GM23248 (cell line): ENCODE measurements at places on chromosomes 1 and 21. TPM values are rescaled to one million over a fixed set of nuclear protein-coding genes. Genes with fewer than 3 reads are reported as not detected.

GRCh38 chr1:204989266-204990058 lies 53.5 kb upstream of the CNTN2 start:
- peak; percentile 86 for DNase-seq

- DNase-seq, result no peak
These were observed 45.8 kb upstream of the PDE9A start for GRCh38 chr21:42607525-42608102.

GRCh38 chr21:31418377-31419001 lies 74.4 kb upstream of the TIAM1 start:
- no peak for DNase-seq

DNA sequence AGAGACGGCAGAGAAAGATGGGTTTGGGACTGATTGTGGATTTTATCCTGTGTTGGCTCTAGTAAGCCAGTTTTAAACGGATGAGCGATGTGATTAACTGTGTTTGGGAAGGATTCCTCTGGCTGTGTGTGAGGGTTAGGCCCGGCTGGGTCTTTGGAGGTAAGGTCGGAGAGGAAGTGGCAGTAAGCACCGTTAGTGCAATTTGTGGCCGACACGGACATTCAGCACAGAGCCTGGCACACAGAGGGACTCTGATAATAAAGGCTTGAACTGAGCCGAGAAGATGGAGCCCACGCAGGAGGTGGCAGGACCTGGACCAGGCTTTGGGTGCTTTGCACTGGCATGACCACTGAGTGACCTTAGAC lies 1.3 kb downstream of the MTFR1L start:
- peak; percentile 15 for DNase-seq

The CFHR2 gene
- total RNA-seq, result not detected in 2 replicates

- DNase-seq, result no peak
These were observed 49.1 kb upstream of the RCOR3 start for GRCh38 chr1:211210052-211210451.

The CADM3 gene
- total RNA-seq, result not detected in 2 replicates

DNA sequence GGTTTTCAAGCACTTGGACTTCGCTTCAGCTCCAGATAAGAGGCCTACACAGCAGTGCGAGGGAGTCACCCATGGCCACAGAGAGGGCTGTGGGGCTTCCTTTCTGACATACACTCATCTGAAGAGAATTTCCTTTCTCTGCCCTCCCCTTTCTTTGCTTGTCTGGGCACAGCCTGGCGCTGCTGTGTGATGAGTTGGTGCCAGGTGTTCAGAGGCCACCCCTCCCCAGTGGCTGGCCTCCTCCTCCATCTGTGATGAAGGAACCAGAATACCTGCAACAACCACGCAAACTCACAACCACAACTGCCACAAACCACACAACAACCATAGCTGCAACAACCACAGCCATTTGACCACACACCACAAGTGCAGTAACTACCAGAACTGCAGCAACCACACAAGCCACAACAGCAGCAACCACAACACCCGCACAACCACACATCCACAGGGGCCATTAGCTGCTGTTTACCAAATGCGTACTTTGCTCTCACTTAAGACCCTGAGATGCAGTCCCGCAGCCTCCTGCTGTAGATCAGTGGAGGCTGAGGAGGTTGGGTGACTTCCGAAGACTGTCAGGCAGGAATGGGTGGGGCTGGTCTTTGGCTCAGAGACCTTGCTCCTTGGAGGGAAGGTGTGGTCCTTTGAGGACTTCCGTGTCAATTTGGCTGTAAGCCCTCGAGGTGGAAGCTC lies 71.1 kb downstream of the IER5 start:
- peak; percentile 46 for DNase-seq

The CFHR5 gene
- not detected in 2 replicates for total RNA-seq

- DNase-seq, result no peak
These were observed 82.9 kb upstream of the ACTL8 start for GRCh38 chr1:17672226-17672625.

- no peak for DNase-seq
These were observed 19.7 kb downstream of the SLC5A9 start for GRCh38 chr1:48242141-48242736.

The NPHS2 gene
- total RNA-seq, result not detected in 2 replicates

DNA sequence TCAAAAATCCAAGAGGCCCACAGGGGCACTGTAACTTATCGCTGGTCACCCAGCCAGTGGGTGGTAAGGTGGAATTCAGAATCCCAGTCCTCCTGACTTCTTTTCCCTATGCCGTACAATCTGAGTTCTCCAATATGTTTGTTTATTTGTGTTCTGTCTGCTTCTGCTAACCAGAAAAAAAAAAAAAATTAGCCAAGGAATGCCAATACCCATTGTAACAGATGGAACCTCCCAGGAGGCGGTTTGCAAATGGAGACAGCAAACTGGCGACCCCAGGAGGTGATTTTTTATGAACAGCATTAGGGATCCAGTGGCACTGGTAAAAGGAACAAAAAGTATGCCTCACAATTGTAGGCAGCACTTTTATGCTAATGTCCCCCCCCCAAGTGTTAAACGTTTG lies 189.0 kb upstream of the FGGY start:
- no peak for DNase-seq

GRCh38 chr1:10671090-10671489 lies 125.4 kb downstream of the CASZ1 start:
- DNase-seq, result no peak

DNA sequence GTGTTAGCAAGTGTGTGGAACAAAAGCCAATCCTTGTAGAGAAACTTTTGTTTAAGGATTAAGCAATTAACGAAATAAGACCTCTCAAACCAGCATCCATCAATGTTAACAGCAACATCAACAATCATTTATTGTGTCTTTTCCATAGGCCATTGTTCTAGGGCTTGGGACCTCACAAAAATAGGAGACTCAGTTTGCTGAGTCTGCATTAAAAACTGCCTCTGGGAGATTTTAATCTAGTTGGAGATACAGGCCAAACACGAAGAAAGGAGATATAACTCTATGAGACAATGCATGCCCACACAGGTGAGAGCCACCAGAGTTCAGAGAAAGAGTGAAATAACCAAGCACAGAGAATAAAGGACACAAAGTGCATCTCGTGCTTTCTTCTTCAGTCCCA lies 14.4 kb upstream of the SELP start:
- no peak for DNase-seq

GRCh38 chr1:117928881-117929342 lies 509 bp downstream of the GDAP2 start:
- peak; percentile 82 for DNase-seq

DNA sequence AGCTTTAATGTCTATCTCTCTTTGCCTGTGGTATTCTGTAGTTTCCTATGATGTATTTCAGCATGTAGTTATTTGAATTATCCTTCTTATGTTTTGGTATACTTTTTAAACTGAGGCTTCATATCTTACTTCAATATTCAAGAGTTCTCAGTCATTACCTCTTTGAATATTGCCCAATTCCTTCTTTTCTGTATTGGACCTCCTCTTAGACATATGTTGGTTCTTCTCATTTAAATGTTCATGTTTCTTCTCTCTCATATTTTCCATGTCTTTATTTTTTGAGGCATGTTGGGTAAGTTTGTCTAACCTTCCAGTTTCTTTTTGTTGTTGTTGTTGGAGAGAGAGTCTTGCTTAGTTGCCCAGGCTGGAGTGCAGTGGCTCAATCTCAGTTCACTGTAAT lies 140.6 kb downstream of the MRPS6 start:
- no peak for DNase-seq

GRCh38 chr1:238606457-238606856 lies 715.7 kb upstream of the ZP4 start:
- peak; percentile 3 for DNase-seq

The OR2L2 gene
- total RNA-seq, result not detected in 2 replicates

DNA sequence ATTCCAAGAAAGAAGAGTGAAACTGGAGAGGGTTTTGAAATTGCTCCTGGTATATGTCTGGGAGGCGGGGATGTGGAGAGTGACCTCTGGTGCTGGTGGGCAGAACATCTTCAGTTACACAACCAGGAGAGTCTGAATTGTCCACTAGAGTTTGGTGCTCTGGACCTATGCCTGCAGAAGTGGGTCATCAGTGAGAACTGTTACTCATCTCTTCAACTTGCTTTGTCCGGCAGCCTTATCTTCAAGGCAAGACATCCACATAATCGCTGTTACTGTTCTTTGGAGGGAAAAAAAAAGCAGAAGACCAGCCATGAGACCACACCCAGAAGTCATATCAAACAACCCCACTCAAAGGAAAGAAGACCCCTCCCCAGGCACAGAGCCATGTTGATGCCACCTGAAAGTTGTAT lies 14.9 kb downstream of the SH2D1B start:
- peak; percentile 76 for DNase-seq

- no peak for DNase-seq
These were observed 129.8 kb upstream of the CHODL start for GRCh38 chr21:18114810-18115209.

The ANXA9 gene
- total RNA-seq, result not detected in 2 replicates

The WNT3A gene
- not detected in 2 replicates for total RNA-seq

DNA sequence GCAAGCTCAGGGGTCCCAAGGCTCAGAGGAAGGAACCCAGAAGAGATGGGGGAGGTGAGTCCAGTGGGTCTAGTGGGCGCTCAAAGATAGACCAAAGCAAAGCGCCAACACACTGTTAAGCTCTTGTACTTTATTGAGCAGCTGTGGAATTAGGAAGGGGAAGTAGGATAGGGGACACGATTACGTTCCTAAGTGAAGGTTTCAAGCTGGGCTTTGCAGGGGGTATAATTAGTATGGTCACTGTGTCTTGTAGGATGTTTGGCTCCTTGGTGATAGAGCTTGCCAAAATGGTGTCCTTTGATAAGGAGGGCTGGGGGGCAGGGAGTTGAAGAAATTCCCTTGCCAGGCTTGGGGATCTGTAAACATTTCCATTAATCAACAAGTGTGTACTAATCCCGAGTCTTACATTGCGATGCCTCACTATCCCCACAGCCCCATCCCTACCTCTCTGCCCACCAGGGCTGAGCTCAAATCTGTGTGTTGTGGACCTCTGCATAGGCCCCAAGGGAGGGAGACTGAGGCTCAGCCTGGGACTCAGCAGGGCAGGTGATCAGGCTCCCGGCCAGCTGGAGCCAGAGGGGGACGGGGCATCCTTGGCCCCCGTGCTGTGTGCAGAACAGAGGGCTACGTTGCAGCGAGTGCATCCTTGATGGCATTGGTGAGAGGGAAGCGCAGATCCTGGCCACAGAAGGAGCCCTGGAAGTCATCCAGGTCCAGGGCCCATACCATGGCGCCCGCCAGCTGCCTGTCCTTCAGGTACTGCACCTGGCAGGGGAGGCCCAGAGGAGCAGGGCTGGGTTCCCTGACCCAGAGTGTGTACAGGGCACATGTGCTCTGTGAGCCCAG lies 3.4 kb upstream of the MYBPH start:
- no peak for DNase-seq

The RIIAD1 gene
- total RNA-seq, result not detected in 2 replicates

The RHOU gene
- total RNA-seq, result 1.8 TPM in 2 replicates

DNA sequence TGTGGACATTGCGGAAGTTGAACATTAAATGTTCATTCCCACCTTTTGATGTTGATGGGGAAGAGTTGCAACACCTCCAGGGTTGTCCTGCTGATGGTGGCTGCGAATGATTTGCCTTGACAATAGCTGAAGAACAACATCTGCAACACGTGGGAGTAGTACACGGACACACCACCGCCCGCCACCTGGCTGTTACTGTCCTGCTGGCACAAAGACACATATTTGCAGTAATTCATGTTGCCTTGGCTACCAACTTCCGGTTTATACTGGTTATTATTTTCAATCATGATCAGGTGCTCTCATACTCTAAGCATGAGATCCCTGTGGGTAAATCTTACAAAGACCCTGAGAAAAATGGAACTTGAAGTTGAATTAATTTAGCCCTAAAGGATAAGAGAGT lies 55.2 kb downstream of the UBR4 start:
- DNase-seq, result no peak

DNA sequence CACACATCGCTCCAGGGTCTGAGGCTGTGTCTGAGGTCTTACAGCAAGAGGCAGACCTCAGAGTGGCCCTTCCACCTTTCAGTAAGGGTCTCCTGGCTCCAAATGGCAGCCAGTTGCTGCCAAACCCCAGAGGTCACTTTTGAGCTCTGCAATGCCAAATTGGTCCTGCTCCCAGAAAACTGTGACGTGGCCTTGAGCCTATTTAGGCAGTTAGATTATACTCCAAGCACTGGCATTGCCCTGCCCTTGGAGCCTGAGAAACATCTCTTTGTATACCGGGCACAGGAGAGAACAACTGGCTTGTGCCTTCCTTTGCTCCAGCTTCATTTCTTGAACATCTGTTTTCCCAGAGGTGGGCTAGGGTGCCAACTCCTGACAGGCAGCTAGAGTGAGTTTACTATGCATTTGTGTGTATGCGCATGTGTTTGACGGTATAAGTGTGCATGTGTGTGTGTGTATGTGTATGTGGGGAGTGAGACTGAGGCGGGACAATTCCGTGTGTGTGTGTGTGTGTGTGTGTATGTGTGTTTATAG lies 134.5 kb downstream of the IER5 start:
- no peak for DNase-seq

GRCh38 chr1:92458146-92458545 lies 28.6 kb downstream of the GFI1 start:
- no peak for DNase-seq

DNA sequence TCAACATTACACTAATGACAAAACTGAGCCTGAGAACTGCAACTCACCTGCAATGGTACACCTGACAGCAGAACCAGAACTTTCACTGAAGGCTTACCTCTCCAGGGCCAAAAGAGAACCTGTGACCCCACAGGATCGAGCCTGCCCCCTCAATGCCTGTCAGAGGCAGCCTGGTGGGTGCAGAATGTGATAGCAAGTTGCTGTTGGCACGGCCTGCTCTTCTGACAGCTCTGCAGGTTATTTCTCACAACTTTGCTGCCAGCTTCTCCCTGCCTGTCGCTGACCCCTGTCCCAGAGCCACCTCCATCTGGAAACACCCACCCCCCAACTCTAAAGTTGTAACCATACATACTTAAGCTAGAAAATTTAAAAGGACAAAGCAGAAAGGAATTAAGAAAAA lies 35.2 kb downstream of the HIVEP3 start:
- DNase-seq, result no peak

DNA sequence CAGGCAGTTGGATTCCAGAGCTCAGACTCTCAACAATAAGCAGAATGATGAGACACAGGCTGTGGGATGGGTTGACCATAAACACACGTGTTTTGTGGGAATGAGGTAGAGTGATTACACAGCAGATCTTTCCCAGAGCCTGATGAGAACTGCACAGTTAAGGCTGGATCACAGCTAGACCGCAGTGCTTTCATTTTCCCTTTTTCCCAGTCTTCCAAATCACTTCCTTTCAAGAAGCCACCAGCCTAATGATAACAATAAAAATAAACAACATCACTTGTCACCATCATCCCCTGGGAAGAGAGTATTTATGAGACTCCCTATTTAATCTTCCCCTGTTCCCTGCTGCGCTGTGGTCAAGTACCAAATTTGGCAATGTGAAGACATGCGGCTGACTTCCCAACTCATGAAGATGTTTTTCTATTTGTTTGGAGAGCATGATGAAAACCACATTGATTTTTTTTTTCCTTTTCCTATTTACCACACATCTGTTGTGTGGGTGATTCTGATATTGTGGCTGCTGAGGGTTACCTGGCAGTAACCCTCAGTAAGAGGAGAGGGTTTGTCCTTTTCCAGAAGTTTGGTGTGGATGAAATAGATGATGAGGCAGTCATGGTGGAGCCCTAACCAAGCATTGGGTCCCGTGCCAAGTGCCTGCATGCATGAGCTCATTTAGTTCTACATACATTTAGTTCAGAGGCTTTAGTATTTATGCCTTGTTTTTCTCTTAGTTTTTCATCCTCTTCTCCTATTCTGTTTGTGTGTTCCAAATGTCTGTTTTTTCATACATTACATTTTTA lies 248.9 kb upstream of the HOOK1 start:
- peak; percentile 93 for DNase-seq
